ENCODE measurements at places on chromosomes 7 and 10.

DNA sequence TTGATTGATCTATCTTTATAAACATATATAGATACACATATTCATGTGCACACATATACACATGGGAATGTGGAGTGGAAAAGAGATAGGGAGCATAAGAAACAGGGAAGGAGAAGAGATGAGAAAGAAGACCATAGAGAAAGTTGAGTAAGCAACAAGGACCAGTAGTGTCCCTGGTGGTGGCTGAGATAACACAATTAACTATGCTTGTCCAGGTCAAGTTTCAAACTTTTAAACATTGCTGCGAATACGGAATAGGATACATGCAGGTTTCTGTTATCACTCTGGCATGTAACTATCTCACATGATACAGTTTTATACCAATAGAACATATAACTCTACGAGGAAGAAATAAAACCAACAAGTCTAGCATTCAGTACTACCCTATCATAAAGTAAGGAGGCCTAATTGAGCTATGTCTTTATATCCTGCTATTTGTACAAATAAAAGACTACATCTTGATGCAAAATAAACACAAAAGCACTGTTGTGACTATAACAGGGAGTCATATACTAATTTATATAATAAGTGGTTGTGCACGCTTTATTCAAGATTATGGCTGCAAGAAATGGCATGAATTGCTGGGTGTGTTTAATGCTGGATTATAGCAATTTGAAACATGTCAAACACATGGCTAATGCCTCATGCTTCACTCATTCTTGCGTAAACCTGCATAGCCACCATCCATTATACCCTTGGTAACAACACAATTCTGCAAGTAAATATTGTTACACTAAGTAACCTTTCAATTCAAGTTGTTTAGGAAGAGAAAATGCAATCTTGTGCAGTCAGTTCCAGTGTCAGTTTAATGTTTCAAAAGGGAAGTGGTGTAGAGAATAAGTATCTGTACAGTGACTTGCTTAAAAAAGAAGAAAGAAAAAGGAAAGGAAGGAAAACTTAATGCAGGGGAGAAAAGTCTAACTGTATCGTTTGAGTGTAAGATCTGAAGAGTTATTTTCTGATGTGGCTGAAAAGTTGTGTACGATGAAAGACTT, 8.2 kb downstream of the FOXP2 start:
- DNase-seq: no peak

DNA sequence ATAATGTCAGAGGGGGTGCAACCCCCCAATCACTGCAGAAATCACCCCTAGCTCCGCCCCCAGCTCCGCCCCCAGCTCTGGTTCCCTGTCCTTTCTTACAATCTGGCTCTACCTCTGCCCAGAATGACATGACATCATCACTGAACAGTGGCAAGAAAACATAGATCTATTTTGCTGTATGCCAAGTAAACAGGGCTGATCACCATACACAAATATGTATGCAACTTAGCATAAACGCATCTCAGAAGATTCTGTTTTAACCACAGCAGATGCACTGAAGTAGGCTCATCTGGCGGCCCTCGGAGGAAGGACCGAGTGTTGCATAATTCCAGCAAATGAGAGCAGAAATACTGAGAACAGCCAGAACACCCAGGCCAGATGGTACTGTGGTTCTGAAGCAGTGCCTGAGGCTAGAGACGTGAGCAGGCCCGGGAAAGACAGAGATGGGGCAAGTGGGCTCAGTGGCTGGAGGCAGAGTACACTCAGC, 293.3 kb upstream of the KLF14 start:
- no peak for DNase-seq

GRCh38 chr7:78139335-78139734, 340.8 kb downstream of the PHTF2 start:
- DNase-seq: no peak

- no peak for DNase-seq
Measured at GRCh38 chr7:64908358-64908757, 5.3 kb downstream of the ZNF273 start.

DNA sequence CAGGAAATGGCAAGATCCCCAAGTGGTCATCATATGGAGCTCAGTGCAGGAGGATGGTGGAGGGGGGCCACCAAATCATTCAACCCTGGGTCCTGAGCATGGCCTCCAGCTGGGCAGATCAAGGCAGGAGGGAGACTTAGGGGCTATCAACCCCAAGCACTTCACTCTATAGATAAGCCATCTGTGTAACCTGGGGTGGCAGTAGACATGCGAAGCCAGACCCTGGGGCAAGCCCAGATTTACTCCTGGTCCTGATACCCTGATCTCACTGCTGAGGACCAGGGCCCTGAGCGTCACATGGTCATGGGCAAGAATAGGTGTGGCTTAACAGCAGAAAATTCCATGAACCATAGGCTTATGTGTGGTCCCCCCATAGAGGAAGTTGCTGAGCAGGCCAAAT, 173.0 kb upstream of the ADCY1 start:
- DNase-seq: no peak

DNA sequence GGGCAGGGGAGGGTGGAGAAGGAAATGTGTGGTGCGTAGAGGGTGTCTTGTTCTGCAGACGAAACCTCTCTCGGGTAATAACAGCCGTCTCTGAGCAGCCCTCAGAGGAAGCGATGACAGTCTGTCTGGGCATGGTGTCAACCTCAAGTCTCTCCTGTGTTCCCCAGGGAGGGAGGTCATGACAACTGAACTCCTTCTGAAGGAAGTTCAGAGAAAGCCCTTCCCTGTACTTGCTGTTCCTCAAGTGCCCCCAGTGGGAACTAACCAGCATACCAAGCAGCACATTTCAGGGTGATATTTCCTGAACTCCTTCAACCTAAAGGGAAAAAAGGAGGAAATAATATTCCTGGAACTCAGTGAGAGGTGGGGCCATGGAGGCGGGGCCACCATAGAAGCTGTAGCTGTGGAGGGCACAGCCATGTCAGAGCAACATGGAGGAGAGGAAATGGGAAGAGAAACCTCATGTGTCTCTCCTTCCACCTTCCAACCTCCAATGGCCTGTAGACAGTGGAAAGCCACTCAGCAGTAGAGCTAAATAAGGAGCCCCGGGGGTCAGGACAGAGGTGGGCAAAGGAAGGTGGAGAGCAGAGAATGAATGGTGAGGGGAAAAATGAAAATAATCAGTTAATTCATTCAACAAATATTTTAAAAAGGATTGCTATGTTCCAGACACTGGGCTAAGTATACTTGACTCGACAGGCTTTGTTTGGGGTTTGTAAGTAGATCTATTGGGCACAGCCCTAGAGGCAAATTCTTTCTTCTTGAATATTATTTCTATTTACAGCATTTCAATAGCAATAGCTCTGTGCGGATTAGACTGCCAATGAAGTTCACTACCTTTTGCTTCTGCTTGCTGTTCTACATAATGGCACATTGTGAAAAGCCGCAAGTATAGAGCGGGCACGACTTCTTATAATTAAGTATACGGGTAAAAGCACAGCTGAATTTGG, 61.0 kb upstream of the AOAH start:
- peak; percentile 9 for DNase-seq

GRCh38 chr10:114367351-114368056, 36.8 kb downstream of the AFAP1L2 start:
- DNase-seq: no peak

DNA sequence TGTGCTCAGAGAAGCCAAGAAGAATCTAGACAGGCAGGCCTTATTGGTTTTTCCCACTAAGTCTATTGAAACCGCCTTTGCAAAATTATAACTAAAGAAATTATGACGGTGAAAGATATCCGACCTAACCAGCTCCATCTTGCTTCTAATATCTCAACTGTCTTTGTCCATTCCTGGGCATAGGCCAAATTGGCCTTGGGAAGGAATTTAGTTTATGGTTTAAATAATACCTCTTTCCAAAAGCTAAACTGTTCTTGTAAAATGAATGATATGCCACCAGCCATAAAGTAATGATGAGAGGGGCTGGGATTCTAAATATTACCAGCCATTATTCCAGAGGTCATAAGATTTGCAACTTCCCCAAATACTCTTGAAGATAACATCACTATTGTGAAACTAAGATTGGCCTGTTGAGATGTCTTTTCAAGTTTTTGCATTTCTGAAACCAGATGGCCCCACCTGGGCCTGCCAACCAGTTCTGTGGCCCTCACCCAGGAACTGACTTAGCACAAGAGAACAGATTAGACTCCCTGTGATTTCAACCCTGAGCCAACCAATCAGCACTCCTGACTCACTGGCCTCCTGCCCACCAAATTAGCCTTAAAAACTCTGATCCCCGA, 41.2 kb upstream of the SLC35G1 start:
- no peak for DNase-seq

DNA sequence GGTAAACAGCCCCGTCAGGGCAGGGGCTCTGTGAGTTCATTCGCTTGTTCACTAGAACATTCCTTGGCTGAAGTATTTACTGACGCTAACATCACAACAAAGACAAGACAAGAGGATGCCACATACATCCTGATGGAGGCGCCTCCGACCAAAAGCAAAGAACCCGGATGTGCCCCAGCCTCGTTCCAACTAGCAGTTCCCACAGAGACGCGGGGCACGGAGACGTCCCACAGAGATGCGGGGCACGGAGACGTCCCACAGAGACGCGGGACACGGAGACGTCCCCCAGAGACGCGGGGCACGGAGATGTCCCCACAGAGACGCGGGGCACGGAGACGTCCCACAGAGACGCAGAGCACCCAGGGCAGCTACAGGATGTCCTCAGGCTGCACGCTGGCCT, 35.4 kb upstream of the CFAP46 start:
- no peak for DNase-seq

GRCh38 chr7:6589829-6590644, at the start of gene INTS15:
Gene INTS15, plus strand, starts transcription at chr7:6590021. Its CDS starts 263 bp downstream, at chr7:6590284.
- DNase-seq: peak; percentile 70

GRCh38 chr10:61071580-61071979, 127.6 kb upstream of the RHOBTB1 start:
- DNase-seq: no peak

DNA sequence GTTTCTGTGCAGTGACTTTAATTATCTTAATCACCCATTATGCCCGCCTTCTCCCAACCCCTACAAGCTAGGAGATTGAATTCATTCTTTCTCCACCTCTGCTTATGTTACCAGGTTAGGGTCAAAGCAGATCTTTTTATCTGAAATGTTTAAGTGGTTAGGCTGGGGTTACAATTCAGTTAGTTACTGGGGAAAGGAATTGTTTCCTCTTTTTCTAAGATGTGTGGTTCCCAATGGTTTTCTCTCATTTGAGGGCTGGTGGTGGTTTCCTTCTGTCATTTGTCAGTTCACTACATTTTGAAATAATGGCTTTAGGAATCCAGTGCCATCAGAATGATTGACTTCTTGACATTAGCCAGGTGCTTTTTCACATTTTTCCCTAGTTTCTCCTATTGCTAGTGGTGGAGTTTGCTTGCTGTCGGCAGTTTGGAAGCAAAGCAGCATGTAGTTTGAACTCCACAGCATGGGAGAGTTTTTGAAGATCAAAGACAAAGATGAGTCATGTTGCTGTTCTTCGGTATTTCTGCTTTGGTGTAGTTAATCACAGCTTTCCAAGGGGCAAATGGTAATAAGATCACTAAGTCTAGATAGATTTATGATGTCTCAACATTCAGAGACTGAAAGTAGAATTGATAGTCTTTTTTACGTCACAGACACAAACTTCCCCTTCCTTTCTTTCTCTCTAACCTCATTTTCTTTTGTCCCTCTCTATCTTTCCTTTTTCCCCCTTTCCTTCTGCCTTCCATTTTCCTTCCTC, 168.2 kb downstream of the SND1 start:
- DNase-seq: no peak

DNA sequence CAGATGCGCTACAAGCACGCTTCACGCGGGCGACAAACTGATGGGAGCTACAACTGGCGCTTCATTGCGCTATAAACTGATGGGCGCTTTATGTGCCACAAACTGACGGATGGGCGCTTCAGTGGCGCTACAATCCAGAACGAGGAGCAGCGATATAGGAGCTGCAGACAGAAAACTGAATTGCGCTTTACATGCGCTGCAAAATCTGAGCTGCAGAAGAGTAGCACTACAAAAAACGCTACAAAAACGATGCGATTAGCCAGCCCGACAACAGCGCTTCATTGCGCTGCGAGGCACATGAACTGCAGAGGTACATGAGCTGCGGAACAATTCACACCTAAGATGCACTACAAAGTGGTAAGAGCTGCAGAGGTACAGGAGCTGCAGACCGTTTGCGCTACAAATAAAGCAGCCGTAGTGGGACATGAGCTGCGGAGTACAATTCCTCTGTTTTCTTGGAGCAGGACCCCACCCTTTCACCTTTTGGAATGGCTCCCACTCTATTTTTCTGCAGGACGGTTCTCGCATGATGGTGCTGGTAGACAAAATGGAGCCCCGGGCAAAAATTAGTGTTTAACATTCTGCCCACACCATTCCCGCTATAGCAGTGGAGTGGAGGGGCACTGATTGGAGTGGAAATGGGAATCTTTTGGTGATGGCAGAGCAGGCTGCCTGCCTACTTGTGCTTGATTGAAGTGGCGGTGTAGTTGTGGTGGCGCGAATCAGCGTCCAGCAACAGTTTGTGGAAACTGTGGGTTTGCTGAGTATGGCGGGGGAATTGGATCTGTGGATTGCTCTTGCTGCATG, 1.2 kb upstream of the SGCE start:
- DNase-seq: no peak

DNA sequence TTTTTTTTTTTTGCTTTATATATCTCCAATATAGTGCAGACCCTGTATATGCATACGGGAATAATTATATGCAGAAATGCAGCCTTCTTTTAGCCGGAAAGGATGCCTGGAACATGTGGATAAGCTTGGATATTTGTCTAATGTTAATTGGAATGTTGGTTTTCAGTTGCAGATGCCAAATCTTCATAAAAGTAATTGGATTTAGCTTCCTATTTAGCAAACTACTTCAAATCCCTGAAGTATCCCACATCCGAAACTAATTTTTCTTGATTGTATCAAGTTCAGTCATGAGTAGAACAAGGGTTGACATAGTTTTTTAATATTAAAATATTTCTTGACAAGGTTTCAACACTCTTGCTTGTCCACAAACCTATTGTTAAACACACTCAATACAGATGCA, 281.7 kb downstream of the BBS9 start:
- no peak for DNase-seq

DNA sequence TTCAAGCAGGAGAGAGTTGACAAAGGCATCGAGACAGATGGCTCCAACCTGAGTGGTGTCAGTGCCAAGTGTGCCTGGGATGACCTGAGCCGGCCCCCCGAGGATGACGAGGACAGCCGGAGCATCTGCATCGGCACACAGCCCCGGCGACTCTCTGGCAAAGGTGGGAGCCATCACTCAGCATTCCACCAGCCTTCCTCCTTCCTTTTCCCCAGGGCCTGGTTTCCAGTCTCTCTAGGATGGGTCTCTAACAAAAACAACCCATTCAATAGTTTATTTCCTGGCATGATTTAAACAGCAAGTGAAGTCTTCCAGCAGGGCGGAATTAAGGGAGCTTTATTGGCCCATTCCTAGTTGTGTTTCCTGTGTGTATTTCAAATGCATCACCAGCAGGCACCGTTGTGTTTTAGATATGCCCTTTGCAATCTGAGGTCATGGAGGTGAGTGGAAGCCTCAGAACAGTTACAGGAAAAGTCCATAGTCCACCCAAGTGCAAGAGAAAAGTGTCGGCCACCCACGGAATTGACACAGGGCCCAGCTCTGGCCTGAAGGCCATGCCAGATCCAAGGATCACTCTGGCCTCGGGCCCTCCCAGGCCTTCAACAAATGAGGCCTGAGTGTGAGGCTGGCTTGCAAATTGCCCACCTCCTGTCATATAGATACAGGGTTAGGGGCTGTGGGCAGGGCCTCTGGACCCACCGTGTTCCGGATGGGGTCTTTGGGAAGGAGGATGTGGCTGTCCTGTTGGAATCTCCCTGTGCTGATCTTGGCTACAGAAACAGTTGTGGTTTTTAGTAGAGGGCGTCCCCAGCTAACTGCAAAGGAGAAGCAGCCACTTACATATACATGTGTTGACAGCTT, 46.9 kb upstream of the TRIM8 start:
- no peak for DNase-seq

Measured in stimulated activated CD4-positive, alpha-beta T cell treated with anti-CD3 and anti-CD28 coated beads, TNF-alpha, amount 100 ng/mL, for 1 hour (primary cell).